Adrenal gland (tissue), 19 donors: ENCODE measurements at places on chromosomes 1 and 21. TPM values are rescaled to one million over a fixed set of nuclear protein-coding genes. Genes with fewer than 3 reads are reported as not detected.

Gene LIN28A
- total RNA-seq: 1.2 TPM

Gene TCHH
- 0.09 TPM for total RNA-seq

Gene CAP1
- 167 TPM for total RNA-seq

Gene ZRANB2
- 38.8 TPM for total RNA-seq

Gene EDARADD
- 1.2 TPM for total RNA-seq

Gene FCRL6
- 1.1 TPM for total RNA-seq

Gene FLVCR1
- 4.8 TPM for total RNA-seq

Gene ATF3
- total RNA-seq: 7.2 TPM

Gene MIXL1
- total RNA-seq: 0.06 TPM

Gene RBP7
- total RNA-seq: 11.5 TPM

Gene FAM167B
- total RNA-seq: 3.2 TPM

Gene AUNIP
- 0.68 TPM for total RNA-seq

Gene NFASC
- total RNA-seq: 63.8 TPM

Gene HYI
- 64.1 TPM for total RNA-seq

Gene LHX8
- total RNA-seq: not detected

Gene CLCNKA
- total RNA-seq: 4.4 TPM

Gene CHD1L
- 19.0 TPM for total RNA-seq

Gene ANGPTL3
- total RNA-seq: not detected

Gene GJB3
- total RNA-seq: not detected

Gene SLC45A3
- 8.1 TPM for total RNA-seq

Gene TMPRSS3
- 0.26 TPM for total RNA-seq

Gene OSBPL9
- total RNA-seq: 100.0 TPM

Gene ATPAF1
- 104 TPM for total RNA-seq

Gene CRYBG2
- total RNA-seq: not detected

Gene CYYR1
- 81.7 TPM for total RNA-seq

Gene ZNF697
- total RNA-seq: 14.5 TPM

Gene MCOLN3
- total RNA-seq: 13.1 TPM

Gene SAMSN1
- total RNA-seq: 15.3 TPM

Gene SH2D5
- 0.06 TPM for total RNA-seq

Gene SLC6A17
- 6.7 TPM for total RNA-seq

Gene SLC22A15
- total RNA-seq: 5.6 TPM

Gene IRF6
- total RNA-seq: 17.6 TPM

Gene WNT3A
- not detected for total RNA-seq

Gene F3
- total RNA-seq: 21.3 TPM

Gene TNFSF4
- 0.79 TPM for total RNA-seq

Gene SNAPIN
- total RNA-seq: 108 TPM

Gene PLA2G2C
- total RNA-seq: 0.11 TPM

Gene SAMD11
- 16.6 TPM for total RNA-seq

Gene HRNR
- not detected for total RNA-seq

Gene ERG
- total RNA-seq: 11.4 TPM

Gene CELA2B
- 28.1 TPM for total RNA-seq

Gene LHX4
- not detected for total RNA-seq

Gene SLC25A34
- total RNA-seq: 5.5 TPM

Gene PALMD
- 71.8 TPM for total RNA-seq

Gene NLRP3
- total RNA-seq: 2.7 TPM
